ENCODE measurements at places on chromosomes 5 and 9.

DNA sequence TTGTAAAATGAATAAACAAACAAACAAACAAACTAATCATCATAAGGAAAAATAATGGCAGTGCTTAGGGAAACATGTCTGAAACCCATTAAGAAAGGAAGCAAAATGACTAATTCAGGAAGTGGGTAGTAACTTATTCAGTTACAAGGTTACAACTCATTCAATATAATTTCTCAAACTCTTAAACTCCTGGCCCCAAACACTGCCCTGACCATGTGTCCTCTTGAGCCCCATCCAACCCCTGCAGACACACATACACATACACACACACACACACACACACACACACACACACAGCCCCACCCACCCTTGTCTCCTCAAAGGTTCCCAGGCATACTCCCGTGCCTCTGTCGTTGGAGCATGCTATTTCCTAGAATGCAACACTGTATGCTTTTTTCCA is 193.9 kb downstream of the SEC61B start:
- no peak for DNase-seq

DNA sequence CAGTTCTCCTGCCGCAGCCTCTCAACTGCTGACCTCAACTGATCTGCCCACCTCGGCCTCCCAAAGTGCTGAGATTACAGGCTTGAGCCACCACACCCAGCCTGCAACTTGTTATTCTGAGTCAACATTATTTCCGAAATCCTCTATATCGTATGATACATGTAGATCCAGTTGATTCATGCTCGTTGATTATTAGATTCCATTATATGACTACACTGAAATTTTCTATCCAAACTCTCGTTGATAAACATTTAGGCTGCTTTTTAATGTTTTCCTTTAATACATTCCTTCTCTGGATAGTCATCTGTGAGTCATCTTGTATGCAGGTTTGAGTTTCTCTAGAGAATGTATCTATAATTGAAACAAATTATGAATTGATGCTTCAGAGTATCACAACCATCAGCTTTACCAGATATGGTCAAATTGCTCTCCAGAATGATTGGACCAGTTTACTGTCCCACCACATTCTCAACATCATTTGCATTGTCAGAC is 4.1 kb downstream of the CDK7 start:
- DNase-seq = no peak

GRCh38 chr9:70945301-70945700 is 176.1 kb downstream of the TRPM3 start:
- no peak for DNase-seq

GRCh38 chr9:96117398-96118080 is 184.4 kb downstream of the HSD17B3 start:
- DNase-seq = no peak

GRCh38 chr5:2017540-2018389 is 135.0 kb upstream of the IRX4 start:
- DNase-seq = no peak

GRCh38 chr5:130627145-130627544 is 537.9 kb downstream of the HINT1 start:
- no peak for DNase-seq

- peak; percentile 7 for DNase-seq
Measured at GRCh38 chr5:98770209-98770910, 3.1 kb upstream of the RGMB start.

DNA sequence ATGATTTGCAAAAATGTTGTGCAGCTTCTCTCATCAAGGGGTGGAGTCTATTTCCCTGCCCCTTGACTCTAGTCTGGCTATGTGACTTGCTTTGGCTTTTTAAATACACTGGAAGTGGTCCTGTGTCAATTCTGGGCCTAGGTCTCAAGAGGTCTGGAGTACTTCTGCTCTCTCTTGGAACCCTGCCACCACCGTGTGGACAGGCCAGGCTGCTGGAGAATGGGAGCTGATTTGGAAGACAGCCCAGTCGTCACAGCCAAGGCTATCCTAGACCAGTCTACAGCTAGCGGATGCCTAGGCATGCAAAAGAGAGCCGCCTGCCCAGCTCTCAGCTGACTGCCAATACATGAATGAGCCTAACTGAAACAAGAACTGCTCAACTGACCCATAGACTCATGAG is 56.7 kb upstream of the CLINT1 start:
- DNase-seq = no peak

DNA sequence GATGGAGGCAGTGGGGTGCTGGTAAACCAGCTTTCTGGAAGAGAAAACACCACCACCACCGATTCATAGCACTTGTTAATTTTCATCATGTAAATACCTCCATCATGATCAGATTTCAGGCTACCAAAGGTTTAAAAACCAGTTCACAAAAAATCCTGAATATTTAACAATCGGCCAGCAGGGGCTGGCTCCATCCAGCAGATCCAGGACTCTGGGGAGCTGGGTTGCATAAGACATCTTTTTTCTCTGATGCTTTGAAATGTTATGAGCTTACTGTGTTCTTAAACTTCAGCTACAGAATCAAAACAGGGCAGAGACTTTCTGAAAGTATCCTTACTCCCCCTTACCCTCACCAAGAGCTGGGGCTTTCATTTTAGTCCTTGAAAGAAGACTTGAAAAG is 14.6 kb upstream of the RNF183 start:
- DNase-seq = no peak

DNA sequence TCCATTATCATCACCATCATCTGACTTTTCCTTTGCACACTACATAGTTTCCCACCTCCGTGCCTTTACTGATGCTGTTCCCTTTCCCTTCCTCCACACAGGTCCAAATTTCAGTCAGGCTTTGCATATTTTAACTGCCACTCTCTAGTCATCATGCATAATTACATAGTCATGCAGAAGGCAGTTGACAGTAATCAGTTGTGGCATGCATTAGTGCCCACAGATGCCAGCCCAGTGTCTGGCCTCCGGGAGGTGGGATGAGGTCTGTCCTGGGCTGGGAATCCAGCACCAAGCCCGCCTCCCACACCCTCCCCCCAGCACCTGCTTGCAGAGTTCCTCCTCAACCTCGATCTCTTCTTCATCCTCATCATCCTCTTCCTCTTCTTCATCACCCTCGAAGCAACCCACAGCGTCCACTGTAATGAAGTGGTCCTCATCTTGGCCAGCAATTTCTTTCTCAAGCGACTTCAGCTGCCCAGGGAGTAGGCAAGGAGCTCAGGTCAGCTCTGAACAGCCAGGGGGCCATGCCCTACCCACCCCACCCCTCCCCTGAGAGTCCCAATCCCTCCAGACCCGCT is 8.8 kb downstream of the BBLN start:
- no peak for DNase-seq

Measured in NCI-H2227 treated with DMSO at 0.1 percent for 48 hours (cell line).